ENCODE measurements at places on chromosomes 13 and 19. TPM values are rescaled to one million over a fixed set of nuclear protein-coding genes. Genes with fewer than 3 reads are reported as not detected.

DNA sequence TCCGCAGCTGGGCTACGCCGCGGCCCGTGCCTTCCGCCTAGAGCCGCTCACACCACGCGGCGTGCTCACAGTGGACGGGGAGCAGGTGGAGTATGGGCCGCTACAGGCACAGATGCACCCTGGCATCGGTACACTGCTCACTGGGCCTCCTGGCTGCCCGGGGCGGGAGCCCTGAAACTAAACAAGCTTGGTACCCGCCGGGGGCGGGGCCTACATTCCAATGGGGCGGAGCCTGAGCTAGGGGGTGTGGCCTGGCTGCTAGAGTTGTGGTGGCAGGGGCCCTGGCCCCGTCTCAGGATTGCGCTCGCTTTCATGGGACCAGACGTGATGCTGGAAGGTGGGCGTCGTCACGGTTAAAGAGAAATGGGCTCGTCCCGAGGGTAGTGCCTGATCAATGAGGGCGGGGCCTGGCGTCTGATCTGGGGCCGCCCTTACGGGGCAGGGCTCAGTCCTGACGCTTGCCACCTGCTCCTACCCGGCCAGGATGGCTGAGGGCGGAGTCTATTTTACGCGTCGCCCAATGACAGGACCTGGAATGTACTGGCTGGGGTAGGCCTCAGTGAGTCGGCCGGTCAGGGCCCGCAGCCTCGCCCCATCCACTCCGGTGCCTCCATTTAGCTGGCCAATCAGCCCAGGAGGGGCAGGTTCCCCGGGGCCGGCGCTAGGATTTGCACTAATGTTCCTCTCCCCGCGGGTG, 7.4 kb downstream of the DBP start:
- H3K4me3 ChIP-seq: no peak overlapping the region
- H3K4me1 ChIP-seq: peaks cover 20% of the 10 kb centered on the region
- no peak overlapping the region for H3K27ac ChIP-seq
- no peaks in the 10 kb centered on the region for H3K27me3 ChIP-seq
- DNase-seq: peak; percentile 71

GRCh38 chr13:39565036-39565949, 37.7 kb downstream of the LHFPL6 start:
- H3K27me3 ChIP-seq: no peaks in the 10 kb centered on the region
- no peaks in the 10 kb centered on the region for H3K36me3 ChIP-seq
- H3K4me3 ChIP-seq: peak overlapping the region; percentile 35
- H3K4me1 ChIP-seq: peaks cover 36% of the 10 kb centered on the region
- peak overlapping the region; percentile 77 for H3K27ac ChIP-seq

DNA sequence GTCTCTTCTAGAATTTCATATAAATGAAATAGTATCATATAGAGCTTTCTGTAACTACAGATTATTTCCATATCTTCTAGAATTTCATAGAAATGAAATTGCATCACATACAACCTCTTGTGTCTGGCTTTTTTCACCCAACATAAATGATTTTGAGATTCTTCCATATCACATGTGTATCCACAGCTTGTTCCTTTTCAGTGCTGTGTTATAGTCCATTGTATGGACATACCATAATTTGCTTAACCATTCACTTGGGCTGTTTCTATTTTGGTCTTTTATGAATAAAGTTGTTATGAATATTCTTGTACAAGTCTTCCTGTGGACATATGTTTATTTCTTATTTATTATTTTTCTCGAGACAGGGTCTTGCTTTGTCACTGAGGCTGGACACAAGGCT, 11.7 kb downstream of the TPRX1 start:
- H3K27ac ChIP-seq: no peak overlapping the region
- no peak for DNase-seq
- no peaks in the 10 kb centered on the region for H3K4me1 ChIP-seq
- H3K27me3 ChIP-seq: no peaks in the 10 kb centered on the region
- no peak overlapping the region for H3K4me3 ChIP-seq

DNA sequence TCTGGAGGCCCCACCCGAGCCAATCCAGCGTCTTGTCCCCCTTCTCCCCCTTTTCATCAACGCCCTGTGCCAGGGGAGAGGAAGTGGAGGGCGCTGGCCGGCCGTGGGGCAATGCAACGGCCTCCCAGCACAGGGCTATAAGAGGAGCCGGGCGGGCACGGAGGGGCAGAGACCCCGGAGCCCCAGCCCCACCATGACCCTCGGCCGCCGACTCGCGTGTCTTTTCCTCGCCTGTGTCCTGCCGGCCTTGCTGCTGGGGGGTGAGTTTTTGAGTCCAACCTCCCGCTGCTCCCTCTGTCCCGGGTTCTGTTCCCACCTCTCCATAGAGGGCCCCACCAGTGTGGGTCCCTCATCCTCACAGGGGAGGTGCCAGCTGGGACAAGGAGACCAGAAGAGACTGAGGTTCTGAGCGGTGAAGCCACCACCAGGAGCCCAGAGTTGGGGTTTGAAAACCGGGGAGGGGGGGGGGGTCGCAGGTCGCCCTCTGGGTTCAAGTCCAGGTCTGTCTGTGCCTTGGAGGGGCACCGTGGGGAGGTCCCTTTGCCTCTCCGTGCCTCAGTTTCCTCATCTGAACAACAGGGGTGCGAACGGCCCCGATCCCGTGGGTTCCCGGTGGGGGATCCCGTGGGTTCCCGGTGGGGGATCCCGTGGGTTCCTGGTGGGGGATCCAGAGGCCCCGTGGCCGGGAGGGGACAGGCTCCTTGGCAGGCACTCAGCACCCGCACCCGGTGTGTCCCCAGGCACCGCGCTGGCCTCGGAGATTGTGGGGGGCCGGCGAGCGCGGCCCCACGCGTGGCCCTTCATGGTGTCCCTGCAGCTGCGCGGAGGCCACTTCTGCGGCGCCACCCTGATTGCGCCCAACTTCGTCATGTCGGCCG, at the start of gene ELANE:
Gene ELANE (plus strand): TSS at position 168 of the 878 bp plus-strand sequence. CDS start 26 bp downstream, at position 194.
- H3K4me1 ChIP-seq: peaks cover 8% of the 10 kb centered on the region
- no peak within 1 kb of the TSS for H3K4me3 ChIP-seq
- H3K36me3 ChIP-seq: no peaks in the 10 kb centered on the region
- no peak within 1 kb of the TSS for H3K27ac ChIP-seq
- peaks cover 58% of the 10 kb centered on the region for H3K27me3 ChIP-seq

The SYDE1 gene
- polyA plus RNA-seq: 40.6 TPM

The LGALS4 gene
- polyA plus RNA-seq: 0.58 TPM

The ZNF730 gene
- polyA plus RNA-seq: 0.58 TPM

Measured in SK-N-SH (cell line).